ENCODE measurements at places on chromosomes 7 and 10.

DNA sequence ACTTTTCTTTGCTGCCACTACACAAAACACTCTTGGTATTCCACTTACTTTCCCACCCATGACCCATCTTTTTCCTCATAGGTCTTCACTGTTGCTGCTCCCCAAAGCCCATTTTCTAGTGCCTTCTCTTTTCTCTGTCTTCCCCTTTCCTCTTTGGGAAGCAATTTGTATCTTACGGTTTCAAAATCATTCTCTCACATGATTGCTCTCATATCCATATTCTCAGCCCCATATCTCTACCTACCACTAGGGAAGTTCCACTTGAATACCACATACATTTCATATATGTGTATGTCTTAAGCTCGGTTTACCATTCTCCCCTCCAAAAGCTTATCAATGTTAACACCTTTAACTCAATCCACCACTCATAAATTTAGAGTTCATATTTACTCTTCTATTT is 3.2 kb upstream of the UBE2D1 start:
- DNase-seq, result no peak

DNA sequence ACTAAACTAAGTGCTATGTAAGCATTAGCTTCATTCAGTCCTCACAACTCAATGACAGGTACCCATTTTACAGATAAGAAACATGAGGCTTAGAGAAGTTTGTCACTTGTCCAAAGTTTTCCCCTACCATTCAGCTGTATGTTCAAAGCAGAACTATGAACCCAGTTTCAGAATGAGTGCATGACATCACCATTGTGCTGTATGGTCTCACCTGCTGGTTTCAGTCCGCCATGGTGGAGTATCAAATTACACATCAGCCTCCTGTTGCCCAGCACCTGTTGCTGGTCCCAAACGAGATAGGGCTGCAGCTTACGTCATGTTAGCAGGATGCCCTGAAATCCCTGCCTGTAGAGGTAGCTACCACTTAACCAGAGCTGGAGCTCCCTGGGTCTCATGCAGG is 95.0 kb downstream of the DYNC1I1 start:
- DNase-seq, result no peak

DNA sequence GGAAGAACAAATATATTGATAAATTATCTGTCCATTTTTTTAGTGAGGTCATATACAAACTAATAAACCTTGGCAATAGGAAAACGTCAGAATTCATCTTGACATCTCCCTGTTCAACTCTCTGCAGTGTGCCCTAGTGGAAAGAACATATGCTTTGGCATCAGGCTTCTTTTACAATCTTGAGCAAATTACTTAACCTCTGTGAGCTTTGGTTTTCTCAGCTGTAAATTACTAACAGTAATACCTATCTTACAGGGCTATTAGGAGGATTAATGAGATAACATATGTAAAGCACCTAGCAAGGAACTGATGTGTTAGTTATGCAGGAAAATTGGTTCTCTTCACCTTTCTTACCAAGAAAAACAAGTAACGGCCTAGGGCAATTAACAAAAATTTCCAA is 161.8 kb downstream of the PHTF2 start:
- DNase-seq, result no peak

DNA sequence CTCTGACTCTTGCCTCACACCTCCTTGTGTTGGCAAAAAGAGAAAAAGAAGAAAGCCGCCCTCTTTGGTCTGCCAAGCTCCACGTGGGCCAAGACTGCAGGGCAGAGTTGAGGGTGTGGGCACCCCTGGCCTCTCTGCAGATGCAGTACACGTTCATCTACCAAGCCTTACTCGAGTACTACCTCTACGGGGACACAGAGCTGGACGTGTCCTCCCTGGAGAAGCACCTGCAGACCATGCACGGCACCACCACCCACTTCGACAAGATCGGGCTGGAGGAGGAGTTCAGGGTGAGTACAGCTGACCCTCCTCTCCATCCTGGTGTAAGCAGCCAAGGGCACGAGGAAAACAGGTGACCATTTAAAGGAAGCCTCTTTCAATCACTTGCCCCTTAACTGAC is 56.1 kb downstream of the MKI67 start:
- no peak for DNase-seq

DNA sequence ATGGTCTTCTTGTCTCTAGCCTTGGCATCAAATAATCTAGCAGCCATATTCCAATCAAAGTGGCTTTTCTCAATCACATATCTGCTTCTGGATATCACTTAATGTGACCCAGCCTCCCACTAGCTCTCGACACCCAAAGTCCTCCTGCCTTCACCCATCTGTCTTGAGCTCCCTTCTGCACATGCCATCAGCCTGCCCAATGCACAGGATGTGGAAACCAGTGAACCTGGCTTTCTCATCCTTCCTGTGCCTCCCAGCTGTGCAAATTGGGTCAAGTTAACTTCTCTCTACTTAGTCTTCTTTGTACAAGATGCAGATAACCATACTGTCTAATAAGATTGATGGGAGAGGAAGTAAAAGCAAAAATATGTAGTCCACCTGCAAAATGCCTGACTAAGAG is 257.9 kb upstream of the PITRM1 start:
- DNase-seq, result no peak

DNA sequence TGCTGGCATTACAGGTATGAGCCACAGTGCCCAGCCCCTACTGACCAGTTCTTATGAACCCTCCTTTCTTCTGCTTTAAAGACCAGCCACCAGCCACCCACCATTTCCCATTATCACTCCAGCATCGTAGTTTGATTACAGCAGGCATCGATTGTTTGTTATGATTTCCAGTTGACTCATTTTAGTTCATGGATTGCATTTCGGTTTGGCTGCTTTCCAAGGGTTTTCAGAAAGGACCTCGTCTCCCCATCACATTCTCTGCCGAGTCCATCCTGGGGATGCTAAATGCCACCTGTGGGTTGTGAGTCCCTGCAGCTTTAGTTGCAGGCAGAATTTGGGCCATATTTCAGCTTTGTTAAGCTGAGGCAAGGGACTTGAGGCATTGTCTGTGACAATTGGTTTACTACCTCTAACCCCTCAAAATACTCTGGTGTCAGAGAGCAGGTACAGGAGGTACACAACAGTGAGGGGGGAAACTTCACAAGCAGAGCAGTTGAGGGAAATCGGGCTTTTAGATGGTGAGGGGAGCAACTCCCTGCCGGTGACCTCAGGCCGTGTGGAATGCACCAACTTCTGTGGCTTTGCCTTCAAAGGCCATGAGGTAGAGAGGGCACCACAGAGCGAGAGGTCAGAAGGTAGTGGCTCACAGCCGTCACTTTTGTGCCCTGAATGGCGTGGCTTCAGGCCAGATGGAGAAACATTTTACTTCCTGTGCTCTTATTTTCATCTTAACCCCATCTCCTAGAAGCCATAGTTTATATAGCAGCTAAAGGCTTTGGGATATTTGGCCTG is 203.8 kb downstream of the CCDC3 start:
- DNase-seq, result no peak

GRCh38 chr7:41428381-41428780 is 274.5 kb downstream of the INHBA start:
- DNase-seq, result no peak

- no peak for DNase-seq
Observed at GRCh38 chr10:33862536-33863105, 528.2 kb upstream of the NRP1 start.

GRCh38 chr7:154868921-154869320 is 134.0 kb downstream of the PAXIP1 start:
- DNase-seq, result no peak

DNA sequence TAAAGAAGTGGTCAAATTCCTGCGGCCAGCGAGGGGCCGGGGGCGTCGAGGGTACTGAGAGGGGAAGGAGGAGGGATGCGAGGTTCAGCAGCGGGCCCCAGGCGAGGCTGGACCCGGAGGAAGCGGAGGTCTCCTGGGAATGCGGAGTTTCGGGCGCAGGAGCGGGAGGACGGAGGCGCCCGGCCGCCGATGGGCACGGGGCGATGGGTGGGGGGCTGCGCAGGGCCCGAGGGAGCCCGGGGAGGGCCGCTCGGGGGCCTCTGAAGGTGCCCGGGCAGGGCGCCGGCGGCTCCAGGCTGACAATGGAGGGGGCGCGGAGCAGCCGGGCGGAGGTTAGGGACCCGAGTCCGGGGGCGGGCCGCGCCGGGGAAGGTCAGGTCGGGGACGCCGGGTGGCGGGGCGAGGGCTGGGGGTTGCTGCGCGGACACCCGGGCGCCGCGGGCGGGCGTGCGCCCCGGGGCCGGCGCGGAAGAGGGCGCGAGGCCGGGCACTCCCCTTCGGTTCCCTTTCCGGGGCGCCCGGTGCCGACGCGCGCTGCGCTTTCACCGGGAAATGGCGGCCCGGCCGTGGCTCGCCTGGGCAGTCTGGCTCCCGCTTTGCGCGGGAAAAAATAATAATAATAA is 683 bp downstream of the MACROH2A2 start:
- DNase-seq, result no peak

GRCh38 chr10:72108830-72109635 is 20.7 kb upstream of the SPOCK2 start:
- DNase-seq, result no peak

DNA sequence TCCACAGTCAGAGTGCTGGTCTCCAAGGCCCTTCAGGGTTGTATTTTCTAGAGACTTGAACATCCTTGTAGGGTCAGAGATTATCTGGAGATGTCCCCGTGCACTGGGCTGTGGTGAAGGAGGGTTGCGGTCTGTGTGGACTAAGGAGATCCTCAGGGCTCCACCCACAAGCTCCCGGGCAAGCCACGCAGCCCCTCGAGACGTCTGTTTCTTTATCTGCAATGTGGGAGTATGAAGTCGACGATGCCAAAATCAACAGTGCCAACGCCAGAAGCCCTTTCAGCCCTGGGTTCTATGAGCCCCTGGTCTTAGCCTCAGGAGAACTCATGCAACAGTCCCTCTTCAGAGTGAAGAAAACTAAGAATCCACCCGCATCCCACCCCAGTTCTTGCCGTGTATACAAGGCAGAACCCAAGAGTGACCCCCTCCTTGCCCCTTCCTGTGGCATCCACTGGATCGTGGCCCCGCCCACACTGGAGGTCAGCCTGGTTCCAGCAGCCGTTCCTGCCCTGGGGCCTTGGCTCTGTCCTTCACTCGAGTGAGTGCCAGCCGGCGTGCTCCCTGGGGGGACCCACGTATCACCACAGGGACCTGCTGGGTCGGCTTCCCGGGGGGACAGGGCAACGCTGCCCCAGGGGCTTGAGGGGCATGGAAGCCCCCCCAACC is 6.0 kb upstream of the SHH start:
- DNase-seq, result no peak

GRCh38 chr10:33139181-33139646 is 181.2 kb upstream of the ITGB1 start:
- no peak for DNase-seq

- DNase-seq, result no peak
Observed at GRCh38 chr7:73359306-73359705, 31.3 kb downstream of the FKBP6 start.

DNA sequence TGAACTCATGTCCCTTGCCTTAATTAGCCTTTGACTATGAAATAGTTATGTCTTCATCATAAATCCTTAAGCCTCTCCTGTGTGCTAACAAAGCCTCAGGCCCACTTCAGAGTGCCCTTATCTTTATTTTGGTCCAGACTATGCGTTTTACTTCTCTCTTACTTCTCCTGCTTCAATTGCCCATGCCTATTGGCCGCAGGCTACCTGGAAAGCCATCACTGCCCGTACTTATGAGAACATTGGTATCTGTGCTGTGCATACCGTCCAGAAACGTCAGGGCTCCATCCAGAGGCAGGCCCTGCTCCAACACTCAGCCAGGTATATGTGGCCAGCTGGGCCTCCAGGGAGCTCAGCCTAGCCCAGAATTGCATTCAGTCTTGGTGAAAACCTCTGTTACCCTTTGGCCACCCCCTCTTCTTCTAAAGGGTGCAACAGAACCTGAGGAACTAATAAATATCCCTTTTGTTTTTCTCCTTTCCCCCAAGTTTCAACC is 212.4 kb upstream of the MTPN start:
- no peak for DNase-seq

DNA sequence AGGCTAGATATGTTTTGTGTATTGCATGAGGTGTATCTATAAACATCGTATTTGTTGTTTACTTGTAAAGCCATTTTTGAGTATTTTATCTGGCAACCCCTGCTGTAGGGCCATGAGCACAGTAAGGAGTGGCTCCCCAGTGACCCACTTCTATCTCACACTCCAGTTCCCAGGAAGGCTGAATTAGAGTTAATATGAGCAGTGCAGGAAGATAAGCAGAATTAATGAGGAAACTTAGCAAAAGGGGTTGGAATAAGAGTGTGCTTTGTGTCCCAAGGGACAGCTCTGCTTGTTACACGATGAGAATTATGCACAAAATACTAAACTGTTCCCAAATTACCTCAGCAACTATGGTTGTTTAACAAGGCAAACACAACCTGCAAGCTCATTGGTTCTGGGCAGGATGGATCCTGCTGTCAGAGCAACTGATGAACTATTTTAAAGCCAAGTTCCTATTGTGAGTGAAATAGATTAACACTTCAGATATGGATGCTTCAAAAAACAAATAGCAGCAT is 1005.8 kb downstream of the NRG3 start:
- DNase-seq, result no peak

DNA sequence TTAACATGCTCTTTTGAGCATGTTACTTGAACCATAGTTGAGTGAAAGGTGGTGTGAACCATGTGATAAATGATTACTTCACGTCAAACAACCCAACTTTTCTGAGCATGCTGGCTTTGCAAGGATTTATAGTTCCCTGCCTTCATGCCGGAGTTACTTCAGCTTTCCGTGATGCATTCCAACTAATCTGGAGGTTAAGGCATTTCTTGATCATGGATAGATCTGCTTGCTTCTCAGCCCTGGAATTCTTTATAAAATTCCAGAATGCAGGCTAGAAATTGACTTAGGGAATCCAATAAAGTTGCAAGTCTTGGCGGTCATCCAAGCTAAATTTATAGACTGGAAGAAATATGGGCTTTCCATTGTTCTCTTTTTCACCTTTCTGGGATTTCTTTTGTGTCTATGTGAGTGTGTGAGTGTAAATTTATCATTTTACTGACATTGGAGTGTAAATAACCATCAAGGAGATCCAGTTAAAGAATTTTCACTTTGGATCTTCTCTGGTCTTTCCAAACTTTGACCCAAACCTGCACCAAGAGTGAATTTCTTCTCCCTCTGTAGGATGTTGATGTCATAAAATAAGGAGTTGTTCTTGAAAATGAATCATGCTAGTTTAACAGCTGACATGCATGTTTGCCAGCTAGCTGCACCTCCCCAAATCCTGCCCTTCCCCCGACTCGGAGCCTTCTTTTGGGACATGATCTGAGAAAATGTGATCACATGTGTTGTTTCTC is 289.0 kb downstream of the TWIST1 start:
- DNase-seq, result no peak

DNA sequence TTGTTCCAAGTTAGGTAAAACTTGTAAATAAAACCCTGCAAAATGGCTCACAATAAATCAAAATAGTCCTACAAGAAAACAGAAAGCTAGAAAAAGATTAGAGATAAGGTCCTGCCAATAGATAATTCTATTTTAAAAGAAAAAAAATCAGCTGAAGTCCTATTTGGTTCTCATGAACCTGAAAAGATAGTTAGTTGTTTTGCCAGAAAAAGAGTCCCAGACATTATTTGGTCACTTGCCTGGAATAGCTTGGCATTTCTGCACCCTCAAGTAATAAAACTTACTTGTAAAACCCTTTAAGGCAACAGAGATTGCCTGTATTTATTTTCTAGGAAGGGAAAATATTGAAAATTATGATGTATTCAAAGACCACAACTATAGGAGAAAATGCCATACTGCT is 47.7 kb downstream of the LRRN3 start:
- no peak for DNase-seq

GRCh38 chr7:44213206-44213876 is 12.6 kb downstream of the YKT6 start:
- DNase-seq, result no peak

Measured in testis (tissue), 5 donors.